ENCODE measurements at places on chromosomes 11 and 22. TPM values are rescaled to one million over a fixed set of nuclear protein-coding genes. Genes with fewer than 3 reads are reported as not detected.

GRCh38 chr11:65083134-65083833 lies 556 bp downstream of the CDCA5 start:
- H3K4me1 ChIP-seq, result peaks cover 66% of the 10 kb centered on the region
- peak overlapping the region; percentile 97 for H3K27ac ChIP-seq
- peaks cover 34% of the 10 kb centered on the region for H3K36me3 ChIP-seq
- H3K4me3 ChIP-seq, result peak overlapping the region; percentile 98

DNA sequence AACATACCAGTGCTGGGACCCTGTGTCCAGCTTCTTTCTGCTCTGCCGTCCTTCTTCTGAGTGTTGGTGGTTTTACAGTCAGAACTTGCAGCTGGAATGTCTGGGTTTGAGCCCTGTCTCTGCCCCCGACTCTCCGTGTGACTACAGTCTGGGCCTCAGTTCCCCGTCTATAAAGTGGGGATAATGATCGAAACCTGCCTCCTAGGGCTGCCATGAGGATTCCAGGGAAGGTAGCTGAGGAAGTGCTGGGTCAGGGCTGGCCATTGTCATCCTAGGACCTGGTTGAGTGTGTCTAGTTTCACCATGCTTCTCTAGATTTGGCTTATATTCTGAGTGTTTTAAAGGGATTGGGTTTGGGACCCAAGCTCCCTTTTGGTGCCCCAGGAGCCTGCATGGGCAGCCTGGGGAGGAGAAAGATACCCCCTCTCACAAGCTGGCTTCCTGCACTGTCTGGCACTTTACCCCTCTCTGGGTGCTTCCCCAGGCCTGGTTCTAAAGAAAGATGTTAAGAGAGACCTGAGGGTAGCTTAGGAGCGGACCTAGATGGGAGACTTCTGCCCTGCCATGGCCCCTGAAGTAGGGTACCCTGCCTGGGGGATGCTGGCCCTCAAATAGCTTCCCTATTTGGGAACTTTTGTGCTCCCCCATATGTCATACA lies 49.9 kb downstream of the TSPAN18 start:
- H3K27ac ChIP-seq, result no peak overlapping the region
- peaks cover 4% of the 10 kb centered on the region for H3K27me3 ChIP-seq
- no peak for DNase-seq
- H3K36me3 ChIP-seq, result no peaks in the 10 kb centered on the region
- H3K4me3 ChIP-seq, result no peak overlapping the region
- no peaks in the 10 kb centered on the region for H3K4me1 ChIP-seq

DNA sequence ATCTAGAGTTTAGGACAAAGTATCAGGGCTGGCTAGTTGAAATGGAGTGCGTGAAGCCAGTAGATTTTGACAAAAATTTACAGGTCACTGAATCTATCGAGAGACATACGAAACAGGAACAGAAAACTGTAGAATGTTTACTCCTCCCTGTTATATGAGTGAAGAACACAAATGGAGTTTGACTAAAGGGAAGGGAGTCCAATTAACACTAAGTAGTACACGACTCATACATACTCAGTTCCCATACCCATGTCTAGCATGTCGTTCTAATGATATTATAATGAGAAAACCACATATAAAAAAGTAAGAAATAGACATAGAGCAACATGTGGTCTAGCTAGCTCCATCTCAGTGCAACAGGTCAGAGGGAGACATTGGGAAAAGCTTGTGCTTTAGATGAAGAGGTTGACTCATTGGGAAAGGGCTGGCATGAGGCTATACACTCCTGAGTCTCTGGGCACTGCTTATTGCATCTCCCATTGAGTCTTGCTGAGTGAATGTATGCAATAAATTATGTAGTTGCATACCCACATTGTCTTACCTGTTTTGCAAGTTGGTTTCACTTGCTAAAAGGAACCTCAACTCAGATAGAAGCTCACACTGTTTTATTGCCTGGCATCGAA lies 43.5 kb downstream of the CD44 start:
- peaks cover 69% of the 10 kb centered on the region for H3K4me1 ChIP-seq
- H3K4me3 ChIP-seq, result peak overlapping the region; percentile 30
- H3K27me3 ChIP-seq, result no peaks in the 10 kb centered on the region
- peaks cover 73% of the 10 kb centered on the region for H3K36me3 ChIP-seq
- DNase-seq, result no peak
- no peak overlapping the region for H3K27ac ChIP-seq

DNA sequence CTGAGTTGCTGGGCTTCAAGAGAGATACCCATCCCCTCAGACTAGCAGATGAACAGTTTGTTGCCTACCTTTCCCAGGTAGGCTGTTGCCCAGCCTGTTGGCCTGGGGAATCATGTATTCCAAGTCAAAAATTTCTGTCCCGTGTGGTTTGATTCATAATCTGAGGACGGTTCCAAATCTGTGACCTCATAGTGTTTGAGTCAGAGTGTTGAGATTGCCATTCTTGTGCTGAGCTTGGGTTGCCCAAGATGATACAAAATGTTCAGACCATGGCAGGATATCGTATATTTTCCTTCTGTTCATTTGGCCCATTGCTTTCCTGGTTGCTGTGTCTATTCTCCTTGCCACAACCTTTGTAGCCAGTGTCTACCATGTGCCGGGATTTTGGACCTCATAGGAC lies 64.3 kb downstream of the CYB5R2 start:
- peaks cover 2% of the 10 kb centered on the region for H3K27me3 ChIP-seq
- no peak overlapping the region for H3K27ac ChIP-seq
- H3K4me1 ChIP-seq, result no peaks in the 10 kb centered on the region
- no peak for DNase-seq
- no peaks in the 10 kb centered on the region for H3K36me3 ChIP-seq
- no peak overlapping the region for H3K4me3 ChIP-seq

Gene GLB1L2
- 8.9 TPM for total RNA-seq

DNA sequence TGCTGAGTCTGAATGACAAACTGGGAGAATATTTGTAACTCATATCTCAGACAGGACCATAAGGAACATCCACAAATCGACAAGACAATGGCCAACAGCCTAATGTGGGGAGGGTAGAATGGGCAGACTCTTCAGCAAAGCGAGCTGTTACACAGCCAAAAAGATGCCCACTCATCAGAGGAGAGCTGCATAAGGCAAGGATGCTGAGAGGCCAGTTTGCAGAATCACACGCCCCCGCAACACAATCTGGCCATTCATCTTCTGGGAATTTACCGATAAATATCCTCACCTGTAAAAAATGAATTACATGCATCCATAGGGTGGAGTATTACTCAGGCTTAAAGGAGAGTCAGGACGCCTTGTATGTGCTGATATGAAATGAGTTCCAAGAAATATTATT lies 57.5 kb upstream of the SLC22A12 start:
- H3K27ac ChIP-seq, result no peak overlapping the region
- DNase-seq, result no peak
- peaks cover 21% of the 10 kb centered on the region for H3K27me3 ChIP-seq
- H3K36me3 ChIP-seq, result no peaks in the 10 kb centered on the region

- DNase-seq, result no peak
- H3K36me3 ChIP-seq, result no peaks in the 10 kb centered on the region
- no peaks in the 10 kb centered on the region for H3K4me1 ChIP-seq
- H3K4me3 ChIP-seq, result no peak overlapping the region
Measured at GRCh38 chr22:38452373-38453065, 2.5 kb downstream of the KCNJ4 start.

GRCh38 chr11:108112057-108112456 lies 9.3 kb upstream of the ACAT1 start:
- H3K27ac ChIP-seq, result no peak overlapping the region
- H3K36me3 ChIP-seq, result peaks cover 3% of the 10 kb centered on the region
- no peaks in the 10 kb centered on the region for H3K4me1 ChIP-seq
- H3K4me3 ChIP-seq, result no peak overlapping the region

- no peak overlapping the region for H3K27ac ChIP-seq
- no peaks in the 10 kb centered on the region for H3K4me1 ChIP-seq
- H3K36me3 ChIP-seq, result peaks cover 4% of the 10 kb centered on the region
- no peak overlapping the region for H3K4me3 ChIP-seq
- H3K27me3 ChIP-seq, result peaks cover 29% of the 10 kb centered on the region
- no peak for DNase-seq
Measured at GRCh38 chr11:14384338-14384737, 25.4 kb upstream of the RRAS2 start.

DNA sequence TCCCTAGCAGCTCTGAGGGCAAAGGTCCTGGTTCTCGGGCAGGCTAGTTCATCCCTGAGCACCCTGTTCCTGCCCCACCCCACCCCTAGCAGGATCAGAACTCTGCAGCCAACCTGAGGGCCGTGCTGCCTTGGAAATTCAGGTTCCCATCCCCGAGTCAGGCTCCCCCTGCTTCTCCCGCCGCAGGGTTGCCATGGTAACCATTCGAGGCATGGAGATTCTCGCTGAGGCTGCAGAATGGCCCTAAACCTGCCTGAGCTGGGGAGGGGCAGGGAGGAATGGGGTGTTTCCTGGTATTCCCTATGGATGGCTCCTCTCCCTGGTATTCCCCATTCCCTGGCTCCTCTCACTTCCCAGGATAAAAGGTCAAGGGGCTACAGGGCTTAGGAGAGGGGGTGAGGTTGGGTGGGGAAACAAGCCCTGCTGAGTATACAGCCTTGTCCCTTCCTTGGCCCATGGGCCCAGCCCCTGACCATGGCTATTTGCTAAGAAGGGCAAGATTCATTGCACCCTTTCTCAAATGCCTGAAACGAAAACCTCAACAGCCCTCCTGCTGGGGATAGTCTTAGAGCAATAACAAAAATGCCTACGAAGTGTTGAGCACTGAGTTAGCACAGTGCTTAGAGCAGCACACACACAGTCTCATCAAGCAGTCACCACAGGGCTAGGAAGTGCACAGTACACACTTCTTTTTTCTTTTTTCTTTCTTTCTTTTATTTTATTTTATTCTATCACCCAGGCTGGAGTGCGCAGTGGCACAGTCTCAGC lies 58.7 kb downstream of the CHST1 start:
- H3K27ac ChIP-seq, result no peak overlapping the region
- no peak for DNase-seq
- H3K4me3 ChIP-seq, result no peak overlapping the region

GRCh38 chr22:48138427-48138826 lies 1376.0 kb downstream of the TBC1D22A start:
- no peak for DNase-seq
- no peaks in the 10 kb centered on the region for H3K36me3 ChIP-seq
- no peak overlapping the region for H3K27ac ChIP-seq

Gene CYB5R2
- 2.8 TPM for total RNA-seq

Gene APOA5
- total RNA-seq, result not detected

Gene NADSYN1
- total RNA-seq, result 91.6 TPM

DNA sequence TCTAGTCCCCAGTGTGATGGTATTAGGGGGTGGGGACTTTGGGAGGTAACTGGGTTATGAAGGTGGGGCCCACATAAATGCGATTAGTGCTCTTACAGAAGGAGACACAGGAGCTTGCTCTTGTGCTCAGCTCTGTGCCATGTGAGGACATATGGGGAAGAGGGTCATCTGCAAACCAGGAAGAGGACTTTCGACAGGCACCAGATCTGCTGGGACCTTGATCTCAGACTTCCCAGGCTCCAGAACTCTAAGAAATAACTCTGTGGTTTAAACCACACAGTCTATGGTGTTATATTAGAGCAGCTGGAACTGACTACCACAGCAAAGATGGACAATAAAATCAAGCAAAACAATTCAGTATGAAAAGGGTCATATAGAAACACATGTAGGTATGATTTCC lies 26.7 kb downstream of the NNMT start:
- H3K27ac ChIP-seq, result no peak overlapping the region
- peaks cover 3% of the 10 kb centered on the region for H3K27me3 ChIP-seq
- no peaks in the 10 kb centered on the region for H3K36me3 ChIP-seq
- DNase-seq, result no peak
- H3K4me3 ChIP-seq, result no peak overlapping the region
- H3K4me1 ChIP-seq, result peaks cover 27% of the 10 kb centered on the region

GRCh38 chr11:86228269-86229038 lies 16.1 kb upstream of the EED start:
- peaks cover 72% of the 10 kb centered on the region for H3K4me1 ChIP-seq
- no peaks in the 10 kb centered on the region for H3K27me3 ChIP-seq
- peak overlapping the region; percentile 97 for H3K27ac ChIP-seq
- H3K4me3 ChIP-seq, result peak overlapping the region; percentile 73

Gene SLC15A3
- 2.0 TPM for total RNA-seq

- DNase-seq, result no peak
- no peaks in the 10 kb centered on the region for H3K36me3 ChIP-seq
- no peak within 1 kb of the TSS for H3K27ac ChIP-seq
- H3K4me3 ChIP-seq, result no peak within 1 kb of the TSS
Measured at GRCh38 chr11:6892400-6892799, at the start of gene OR2D2. OR2D2 (minus strand) TSS chr11:6892500; CDS start chr11:6892500, 0 bp downstream.

DNA sequence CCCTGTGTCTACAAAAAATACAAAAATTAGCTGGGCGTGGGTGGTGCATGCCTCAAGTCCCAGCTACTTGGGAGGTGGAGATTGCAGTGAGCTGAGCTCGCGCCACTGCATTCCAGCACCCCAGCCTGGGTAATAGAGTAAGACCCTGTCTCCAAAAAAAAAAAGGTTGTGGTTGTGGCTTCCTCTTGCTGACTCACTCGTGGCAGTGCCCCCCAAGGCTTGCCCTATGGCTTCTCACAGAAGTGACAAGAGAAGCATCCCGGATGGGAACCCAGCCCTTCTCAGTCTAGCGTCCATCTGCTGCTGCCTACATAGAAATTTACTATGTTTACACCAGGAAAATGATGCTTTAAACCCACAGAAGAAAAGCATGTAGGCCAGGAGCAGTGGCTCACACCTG lies 68.5 kb upstream of the PITPNB start:
- H3K4me1 ChIP-seq, result no peaks in the 10 kb centered on the region
- DNase-seq, result no peak
- H3K27ac ChIP-seq, result no peak overlapping the region

GRCh38 chr11:120224972-120225909 lies 14.4 kb downstream of the OAF start:
- H3K4me1 ChIP-seq, result peaks cover 8% of the 10 kb centered on the region
- no peak for DNase-seq
- no peaks in the 10 kb centered on the region for H3K36me3 ChIP-seq
- H3K4me3 ChIP-seq, result no peak overlapping the region
- no peak overlapping the region for H3K27ac ChIP-seq
- H3K27me3 ChIP-seq, result peaks cover 6% of the 10 kb centered on the region

Gene RIBC2
- 12.6 TPM for total RNA-seq

DNA sequence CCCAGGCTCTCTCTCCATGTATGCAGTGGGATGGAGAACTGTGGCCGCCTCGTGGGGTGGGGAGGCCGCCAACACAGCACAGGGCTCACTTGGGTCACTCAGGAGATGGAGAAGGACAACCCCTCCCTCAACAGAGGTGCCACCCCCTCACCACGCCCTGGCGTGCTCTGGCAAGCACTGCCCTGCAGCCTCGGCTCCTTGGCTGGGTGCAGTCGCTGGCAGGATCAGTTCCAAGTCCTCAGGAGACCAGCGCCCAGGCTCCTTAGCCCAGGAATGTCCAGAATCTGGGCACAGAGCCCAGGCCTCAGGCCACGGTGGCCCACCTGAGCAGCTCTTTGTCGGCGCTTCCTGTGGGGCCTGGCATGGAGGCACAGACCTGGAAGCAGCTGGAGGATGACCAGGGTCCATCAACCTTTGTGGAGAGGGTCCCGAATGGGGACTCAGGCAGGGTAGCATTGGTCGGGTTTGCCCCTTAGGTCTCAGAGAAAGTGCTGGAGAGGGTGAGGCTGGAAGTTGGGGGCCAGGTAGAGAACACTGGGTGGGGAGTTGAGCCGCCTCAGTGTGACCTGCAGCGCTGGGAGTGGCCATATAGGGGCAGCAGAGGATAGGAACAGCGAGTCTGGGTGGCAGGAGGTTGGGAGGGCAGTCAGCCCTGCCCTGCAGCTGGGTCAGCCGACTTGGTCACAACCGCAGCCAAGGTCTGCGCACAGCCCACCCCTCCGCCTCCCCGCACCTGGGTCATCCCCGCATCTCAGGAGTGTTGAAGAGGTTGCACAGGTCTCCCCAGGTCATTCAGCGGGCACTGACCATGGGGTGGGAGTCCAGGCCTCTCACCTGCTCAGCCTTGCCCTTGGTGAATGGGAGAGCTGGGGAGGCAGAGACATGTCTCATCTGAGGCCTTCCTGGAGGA lies 8.2 kb downstream of the SUSD2 start:
- H3K4me3 ChIP-seq, result no peak overlapping the region
- H3K36me3 ChIP-seq, result no peaks in the 10 kb centered on the region
- peak overlapping the region; percentile 28 for H3K27ac ChIP-seq
- peak; percentile 53 for DNase-seq
- H3K27me3 ChIP-seq, result no peaks in the 10 kb centered on the region
- H3K4me1 ChIP-seq, result peaks cover 8% of the 10 kb centered on the region

Gene SYCE3
- not detected for total RNA-seq
